ENCODE measurements at places on chromosomes 4 and X. TPM values are rescaled to one million over a fixed set of nuclear protein-coding genes. Genes with fewer than 3 reads are reported as not detected.

DNA sequence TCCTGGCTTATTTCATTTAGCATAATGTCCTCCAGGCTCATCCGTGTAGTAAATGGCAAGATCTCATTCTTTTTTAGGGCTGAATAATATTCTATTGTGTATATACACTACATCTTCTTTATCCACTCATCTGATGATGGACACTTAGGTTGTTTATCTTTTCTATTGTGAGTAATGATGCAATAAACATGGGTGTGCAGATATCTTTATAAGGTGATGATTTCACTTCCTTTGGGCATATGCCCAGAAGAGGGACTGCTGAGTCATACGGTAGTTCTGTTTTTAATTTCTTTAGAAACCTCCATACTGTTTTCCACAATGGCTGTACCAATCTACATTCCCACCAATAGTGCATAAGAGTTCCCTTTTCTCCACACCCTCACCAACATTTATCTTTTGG lies 317.6 kb upstream of the CNKSR2 start:
- DNase-seq: no peak

The ERAS gene
- not detected for total RNA-seq

DNA sequence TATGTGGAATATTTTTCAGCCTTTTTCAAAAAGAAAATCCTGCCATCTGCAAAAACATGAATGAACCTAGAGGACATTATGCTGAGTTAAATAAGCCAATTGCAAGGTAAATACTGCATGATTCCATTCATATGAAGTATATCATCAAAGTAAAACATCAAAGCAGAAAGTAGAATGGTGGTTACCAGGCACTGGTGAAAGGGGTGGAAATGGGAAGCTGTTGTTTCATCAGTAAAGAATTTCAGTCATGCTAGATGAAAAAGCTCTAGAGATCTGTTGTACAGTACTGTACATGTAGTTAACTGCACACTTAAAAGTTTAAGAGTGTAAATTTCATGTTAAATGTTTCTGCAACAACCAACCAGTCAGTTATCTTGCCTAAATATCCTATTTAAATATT lies 196.8 kb upstream of the ADGRL3 start:
- DNase-seq: no peak

DNA sequence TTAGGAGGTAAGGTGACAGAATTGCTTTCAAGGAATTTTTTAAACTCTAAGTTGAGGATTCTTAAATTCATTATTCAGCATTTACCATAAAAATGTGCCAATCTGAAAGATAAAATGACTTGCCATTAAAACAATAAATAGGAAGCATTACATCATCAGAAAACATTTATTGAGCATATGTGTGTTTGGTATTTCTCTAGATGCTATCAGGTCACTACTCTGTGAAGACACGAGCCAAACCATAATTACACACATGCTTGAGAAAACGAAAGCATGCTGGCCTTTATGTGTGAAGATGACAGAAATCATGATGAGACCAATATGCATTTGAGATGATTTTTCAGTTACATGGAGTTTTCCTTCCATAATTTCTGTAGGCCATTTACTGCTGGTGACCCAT lies 12.3 kb upstream of the IL21 start:
- no peak for DNase-seq

DNA sequence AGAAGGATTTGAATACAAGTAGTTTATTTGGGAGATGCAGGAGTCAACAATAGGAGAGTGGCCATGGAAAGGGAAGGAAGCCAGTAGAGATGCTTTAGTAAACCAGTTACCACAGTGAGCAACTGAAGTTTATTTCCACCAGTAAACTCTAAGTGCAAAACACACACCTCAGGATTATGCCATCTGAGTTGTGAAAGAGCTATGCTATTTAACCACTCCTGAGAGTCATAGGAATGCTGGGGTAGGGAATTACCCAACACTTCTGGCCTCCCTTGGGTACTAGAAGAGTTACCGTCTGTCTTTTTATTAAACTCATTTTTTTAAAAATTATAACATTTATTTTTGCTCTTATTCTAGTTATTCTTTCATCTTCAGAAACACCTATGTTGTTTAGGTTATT lies 834.6 kb upstream of the AMOT start:
- DNase-seq: no peak

GRCh38 chr4:139083607-139083955 lies 68.0 kb downstream of the NOCT start:
- no peak for DNase-seq

The PLXNB3 gene
- total RNA-seq: 7.4 TPM

The ETDA gene
- total RNA-seq: not detected

GRCh38 chrX:11341274-11342201 lies 48.3 kb downstream of the AMELX start:
- peak; percentile 64 for DNase-seq

DNA sequence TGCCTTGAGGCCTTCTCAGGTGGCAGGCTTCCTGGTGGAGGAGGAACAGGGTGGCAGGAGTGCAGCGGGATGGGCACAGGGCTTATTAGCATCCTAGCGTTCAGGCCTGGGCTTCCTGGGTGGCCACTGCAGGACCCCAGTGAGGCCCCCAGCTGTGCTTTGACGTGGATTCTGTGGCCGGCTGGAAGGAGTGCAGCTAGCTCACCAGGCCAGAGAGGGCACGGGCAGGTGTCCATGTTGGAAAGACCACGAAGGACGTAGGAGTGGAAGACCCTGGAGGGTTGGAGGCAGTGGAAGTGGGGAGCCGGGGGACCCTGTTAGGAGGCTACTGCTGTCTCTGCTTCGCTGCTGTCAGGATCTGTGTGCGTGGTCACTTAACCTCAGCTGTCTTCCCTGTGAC lies 13.3 kb upstream of the TADA2B start:
- DNase-seq: no peak

The XAGE2 gene
- not detected for total RNA-seq

The SPANXA2 gene
- not detected for total RNA-seq

The PCSK1N gene
- 12.4 TPM for total RNA-seq

DNA sequence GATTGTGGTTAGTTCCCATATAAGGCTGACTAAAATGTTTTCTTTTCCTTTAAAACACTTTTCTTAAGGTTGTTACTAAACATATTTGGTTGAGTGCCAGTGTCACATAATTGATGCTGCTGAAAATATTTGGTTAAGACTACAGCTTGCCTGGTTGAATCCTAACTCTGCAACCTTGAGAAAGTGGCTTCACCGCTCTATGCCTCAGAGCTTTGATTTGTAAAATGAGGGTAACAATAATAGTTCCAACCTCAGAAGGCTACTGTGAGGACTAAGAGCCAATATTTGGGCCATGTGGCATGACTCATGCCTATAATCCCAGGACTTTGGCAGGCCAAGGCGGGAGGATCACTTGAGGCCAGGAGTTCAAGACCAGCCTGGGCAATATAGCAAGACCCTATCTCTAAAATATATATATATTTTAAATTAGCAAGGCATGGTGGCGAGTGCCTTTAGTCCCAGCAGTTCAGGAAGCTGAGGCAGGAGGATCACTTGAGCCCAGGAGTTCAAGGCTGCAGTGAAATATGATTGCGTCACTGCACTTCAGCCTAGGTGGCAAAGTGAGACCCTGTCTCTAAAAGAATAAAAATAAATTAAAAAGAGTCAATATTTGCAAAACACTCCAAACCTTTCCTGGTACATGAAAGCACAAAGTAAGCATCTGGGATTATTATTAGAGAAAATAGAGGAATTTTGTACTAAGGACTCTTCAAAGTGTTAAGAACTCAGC lies 7.1 kb upstream of the NEIL3 start:
- no peak for DNase-seq

The STBD1 gene
- total RNA-seq: 7.8 TPM

GRCh38 chr4:54231419-54231767 lies 2.3 kb downstream of the PDGFRA start:
- no peak for DNase-seq

DNA sequence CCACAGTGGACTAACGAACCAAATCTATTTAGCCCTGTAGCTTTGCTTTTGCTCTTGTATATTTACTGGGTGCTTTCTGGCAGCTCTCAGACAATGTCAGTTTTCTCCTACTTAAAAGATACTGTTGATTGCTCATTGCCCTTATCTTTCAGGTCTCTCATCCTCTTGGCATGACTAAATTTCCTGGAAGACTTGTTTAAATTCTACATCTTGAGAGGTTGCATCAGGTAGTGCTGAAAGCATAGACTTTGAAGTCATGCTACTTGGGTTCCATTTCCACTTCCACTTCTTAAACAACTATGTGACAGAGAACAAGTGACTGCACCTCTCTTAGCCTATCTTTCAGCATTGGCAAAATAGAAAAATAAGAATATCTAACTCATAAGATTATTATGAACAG lies 8.4 kb downstream of the TDO2 start:
- DNase-seq: no peak

DNA sequence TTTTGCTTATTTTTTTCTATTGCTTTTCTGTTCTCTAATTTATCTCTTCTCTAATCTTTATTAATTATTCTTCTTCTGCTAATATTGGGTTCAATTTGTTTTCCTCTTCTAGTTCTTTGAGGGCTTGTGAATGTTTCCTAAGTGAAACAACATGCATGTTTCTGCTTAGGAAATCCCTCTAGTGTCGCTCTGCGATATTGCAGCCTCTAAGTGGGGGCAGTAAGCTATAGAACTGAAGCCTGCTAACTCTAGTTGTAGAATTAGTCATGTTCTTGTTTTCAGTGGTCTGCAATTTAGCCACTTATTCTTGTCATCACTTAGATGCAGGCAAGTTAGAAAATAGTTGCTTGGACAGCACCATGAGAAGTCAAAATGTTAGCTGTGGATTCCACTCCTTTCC lies 222.6 kb downstream of the SPIN4 start:
- no peak for DNase-seq

DNA sequence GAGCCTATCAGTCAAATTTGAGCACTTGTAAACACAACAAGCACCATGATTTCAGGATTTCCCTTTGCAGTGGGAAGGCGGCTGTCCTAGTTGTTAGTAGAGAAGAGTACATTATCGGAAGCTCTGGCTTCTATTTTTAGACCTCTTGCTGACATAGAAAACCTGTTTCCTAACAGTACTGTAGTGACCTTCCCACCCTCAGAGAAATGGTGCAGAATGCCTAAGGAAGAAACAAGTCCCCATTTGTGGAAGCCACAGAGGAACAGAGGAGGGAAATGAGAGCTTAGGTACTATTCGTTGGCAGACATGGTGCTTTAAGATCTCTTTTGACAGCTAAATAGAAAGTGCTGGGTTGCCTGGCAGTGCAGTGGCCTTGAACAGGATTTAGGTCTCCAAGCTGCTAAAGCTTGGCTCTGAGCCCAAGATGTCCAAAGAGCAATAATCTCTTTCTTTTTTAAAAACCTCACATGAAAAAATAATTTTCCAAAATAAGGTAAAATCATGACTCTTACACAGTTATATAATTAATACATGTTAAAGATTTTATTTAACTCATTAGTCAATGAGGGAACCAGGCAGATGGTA lies 24.9 kb downstream of the GLRA2 start:
- DNase-seq: no peak

DNA sequence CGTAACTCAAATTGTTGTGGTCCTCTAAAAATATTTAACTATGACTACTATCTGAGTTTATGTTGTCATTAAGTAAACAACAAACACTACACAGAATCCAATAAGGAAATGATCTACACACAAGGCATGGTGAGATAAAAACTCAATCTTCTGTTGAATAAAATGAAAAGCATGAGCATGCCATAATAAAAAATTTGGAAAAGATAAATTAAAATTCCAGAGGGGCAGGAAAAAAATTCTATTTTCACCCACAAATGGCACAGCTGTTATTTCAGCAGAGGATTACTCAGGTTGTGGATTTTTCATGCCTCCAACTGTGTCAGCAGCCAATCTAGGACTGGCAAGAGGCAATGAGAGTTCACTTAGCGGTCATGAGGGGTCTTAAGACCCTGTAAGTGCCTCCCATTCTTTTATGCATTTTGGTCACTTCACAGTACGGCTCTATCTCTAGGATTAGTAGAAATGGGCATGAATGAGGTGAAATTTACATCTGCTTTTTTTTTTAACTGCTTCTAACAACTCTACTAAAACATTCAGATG lies 639.8 kb upstream of the DIPK2B start:
- no peak for DNase-seq

DNA sequence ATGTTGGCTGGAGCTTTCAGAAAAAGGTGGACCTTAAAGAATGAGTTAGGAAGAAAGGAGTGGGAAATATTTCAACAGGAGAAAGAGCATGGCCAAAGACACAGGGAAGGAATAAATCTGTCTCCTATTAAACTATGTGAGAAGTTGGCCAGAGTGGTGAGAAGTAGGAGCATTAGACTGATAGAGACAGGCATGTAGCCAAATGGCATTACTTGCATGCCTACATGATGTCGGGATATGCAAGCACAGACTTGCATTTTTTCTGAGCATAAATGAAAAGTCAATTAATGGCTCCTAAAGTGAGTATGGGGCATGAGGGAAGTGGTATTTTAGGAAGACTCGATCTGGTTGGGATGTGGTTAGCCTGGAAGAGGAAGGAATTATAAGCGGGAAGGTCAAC lies 279.6 kb upstream of the PITX2 start:
- no peak for DNase-seq

The ZNF595 gene
- total RNA-seq: 9.9 TPM

DNA sequence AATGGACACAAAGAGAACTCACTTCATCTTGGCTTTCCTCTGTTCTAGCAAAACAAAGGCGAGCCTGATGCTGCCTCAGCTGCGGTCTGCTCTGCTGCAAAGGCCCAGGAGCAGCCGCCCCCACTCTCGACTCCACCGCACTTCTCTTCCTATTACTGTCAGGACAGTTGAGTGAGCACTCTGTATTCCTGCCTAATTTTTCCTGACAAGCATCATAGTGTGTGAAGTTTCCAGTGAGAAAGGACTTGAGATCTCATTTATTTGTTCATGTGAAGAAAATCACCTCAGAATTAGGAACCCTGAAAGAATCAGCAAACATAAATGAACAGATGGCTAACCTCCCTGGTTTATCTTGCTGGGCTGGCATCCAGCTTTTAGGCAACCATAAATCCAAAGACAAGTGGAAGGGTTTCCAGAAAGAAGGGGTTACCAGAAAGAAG lies 15.6 kb downstream of the SCARB2 start:
- DNase-seq: no peak

DNA sequence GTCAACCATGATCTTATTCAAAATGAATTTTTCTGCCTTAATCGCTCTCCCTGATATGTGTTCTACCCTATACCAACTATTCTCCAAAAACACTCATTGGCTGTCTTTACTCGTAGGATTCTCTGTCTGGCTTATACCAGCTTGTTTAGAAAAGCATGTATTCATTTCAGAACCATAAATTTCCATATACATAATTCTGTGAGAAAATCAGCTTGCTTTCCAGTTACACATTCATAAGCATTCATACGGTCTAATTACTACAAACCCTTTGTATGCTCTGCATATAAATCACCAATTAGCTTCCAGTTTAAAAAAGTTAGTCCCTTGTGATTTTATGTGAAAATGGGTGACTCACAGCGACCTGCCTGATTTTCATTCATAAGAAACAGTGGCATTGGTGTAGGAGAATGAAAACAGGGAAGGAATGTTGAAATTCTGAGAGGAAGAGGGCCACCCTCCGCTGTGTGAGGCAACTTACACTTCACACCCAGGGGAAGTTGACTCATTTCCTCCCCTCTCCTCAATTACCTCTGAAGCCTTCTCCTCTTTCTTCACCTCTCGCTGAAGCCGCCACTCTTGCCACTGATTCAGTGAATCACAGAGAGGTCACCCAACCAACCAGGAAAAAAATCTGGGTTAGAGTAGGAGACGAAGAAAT lies 63.3 kb downstream of the MEPE start:
- DNase-seq: peak; percentile 91

All from epithelial cell of proximal tubule (primary cell).